ENCODE measurements at places on chromosomes 2 and 18. TPM values are rescaled to one million over a fixed set of nuclear protein-coding genes. Genes with fewer than 3 reads are reported as not detected.

C1QL2 gene
- total RNA-seq, result not detected

DNA sequence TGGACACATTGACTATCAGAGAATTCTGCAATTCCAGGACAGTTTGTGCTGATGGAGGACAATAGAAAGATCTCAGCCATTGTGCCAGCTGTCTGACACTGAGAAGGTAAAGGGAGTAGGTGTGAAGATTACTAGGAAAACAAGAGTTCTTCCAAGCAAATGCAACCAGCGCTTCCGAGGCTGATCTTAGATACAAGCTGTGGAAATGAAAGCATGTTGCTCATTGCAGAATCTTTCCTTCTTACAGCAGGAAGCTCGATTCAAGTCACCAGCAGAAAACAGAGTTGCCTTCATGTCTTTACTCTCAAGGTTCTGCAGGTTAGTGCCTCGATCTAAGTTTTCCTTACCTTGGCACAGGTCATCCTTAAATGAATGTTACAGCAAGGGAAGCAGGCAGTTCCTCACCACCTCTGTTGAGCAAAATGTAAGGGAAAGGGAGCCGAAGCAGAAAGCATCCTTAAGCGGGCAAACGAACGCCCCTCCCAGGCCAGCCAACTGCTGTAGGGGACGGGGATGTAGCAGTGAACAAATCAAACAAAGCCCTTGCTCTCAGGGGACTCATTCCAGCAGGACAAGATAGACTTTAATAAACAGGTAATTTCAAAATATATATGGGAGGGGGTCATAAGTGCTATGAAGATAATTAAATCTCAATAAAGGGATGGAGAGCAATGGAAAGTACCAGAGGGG is 54.3 kb downstream of the MARCHF4 start:
- DNase-seq, result no peak

RUFY4 gene
- total RNA-seq, result not detected

GRCh38 chr18:13270279-13270855 is 51.8 kb downstream of the LDLRAD4 start:
- DNase-seq, result no peak

- DNase-seq, result no peak
These were observed 261.9 kb downstream of the TCF4 start for GRCh38 chr18:55326134-55326533.

DNA sequence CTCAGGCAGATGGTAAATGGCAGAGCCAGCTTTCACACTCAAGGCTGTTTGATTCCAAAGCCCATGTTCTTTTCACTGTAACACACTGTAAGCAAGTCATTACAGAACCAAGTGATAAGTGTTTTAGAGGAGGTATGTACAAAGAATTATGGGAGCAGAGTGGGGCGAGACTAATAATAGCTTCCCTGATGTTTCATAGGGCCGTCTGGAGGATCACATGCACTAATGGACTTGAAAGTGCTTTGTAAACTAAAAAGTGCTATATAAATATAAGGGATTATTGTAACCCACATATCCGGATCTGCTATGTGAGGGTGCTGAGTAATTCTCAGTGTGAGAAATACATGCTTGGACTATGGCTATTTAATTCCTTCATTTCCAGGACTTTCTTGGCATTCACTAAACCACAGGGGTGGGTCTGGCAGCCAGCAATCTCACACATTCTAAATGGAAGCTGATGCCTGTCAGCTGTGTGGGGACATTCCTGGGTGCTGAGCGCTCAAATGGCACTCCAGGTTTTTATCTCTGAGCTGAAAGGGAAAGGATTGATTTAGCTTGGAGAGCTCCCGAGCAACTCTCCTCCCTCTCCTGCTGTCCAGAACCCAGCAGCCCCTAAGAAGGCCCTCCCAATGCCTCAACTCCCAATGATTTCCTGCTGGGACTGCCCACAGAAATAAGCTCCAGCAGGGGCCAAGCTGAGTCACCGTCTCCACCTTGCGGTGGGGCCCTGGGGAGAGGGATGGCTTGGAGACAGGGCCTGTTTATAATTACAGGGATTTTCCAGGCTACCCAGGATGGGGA is 222.8 kb downstream of the SOX11 start:
- peak; percentile 81 for DNase-seq

GRCh38 chr18:39622431-39622830 is 2056.8 kb upstream of the CELF4 start:
- no peak for DNase-seq

NEU4 gene
- not detected for total RNA-seq
